Progenitor cell of endocrine pancreas (in vitro differentiated cells): ENCODE measurements at places on chromosomes 16 and 17.

GRCh38 chr16:5490499-5490898 is 392.9 kb upstream of the EEF2KMT start:
- DNase-seq = peak; percentile 57

GRCh38 chr17:12659500-12659899 is 6.2 kb upstream of the MYOCD start:
- DNase-seq = no peak

- no peak for DNase-seq
Observed at GRCh38 chr17:81065500-81065899, 30.5 kb downstream of the BAIAP2 start.

- no peak for DNase-seq
Observed at GRCh38 chr17:50540560-50541401, 6.2 kb upstream of the SPATA20 start.

DNA sequence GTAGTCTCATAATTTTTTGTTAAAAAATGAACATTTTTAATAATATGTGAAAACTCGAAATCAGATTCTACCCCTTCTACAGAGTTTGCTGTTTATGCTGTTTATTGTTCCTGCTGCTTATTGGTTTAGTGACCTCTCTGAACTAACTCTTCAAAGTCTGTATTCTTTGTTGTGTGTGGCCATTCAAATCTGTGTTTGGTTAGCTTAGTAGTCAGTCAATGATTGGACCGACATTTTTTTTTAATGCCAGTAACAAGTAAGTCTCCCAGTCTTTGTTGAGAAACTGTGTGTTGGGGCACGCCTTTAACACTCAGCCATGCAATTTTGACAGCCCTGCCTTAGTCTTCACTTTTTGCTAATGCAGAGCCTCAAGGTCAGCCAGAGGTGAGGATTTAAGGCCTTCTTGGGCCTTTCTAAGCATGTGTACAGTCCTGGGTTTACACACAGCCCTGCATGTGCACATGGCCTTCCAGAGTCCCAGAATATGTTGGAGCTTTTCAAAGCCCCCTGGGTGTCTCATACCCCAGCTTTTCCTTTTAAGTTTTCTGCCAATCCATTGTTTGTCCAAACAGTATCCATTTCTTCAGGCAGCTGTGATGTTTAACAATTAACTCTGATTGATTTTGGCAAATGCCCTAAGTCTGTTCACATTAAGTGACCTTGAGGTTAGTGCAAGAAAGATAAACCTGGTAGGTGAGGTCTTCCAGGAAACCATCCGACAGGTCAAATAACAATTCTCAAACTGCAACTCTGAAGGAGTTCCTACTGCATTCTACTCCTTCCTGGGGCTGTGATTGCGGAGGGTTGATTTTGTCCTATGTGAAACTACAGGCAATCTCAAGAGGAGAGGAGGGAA is 389.3 kb downstream of the PMP22 start:
- DNase-seq = no peak

DNA sequence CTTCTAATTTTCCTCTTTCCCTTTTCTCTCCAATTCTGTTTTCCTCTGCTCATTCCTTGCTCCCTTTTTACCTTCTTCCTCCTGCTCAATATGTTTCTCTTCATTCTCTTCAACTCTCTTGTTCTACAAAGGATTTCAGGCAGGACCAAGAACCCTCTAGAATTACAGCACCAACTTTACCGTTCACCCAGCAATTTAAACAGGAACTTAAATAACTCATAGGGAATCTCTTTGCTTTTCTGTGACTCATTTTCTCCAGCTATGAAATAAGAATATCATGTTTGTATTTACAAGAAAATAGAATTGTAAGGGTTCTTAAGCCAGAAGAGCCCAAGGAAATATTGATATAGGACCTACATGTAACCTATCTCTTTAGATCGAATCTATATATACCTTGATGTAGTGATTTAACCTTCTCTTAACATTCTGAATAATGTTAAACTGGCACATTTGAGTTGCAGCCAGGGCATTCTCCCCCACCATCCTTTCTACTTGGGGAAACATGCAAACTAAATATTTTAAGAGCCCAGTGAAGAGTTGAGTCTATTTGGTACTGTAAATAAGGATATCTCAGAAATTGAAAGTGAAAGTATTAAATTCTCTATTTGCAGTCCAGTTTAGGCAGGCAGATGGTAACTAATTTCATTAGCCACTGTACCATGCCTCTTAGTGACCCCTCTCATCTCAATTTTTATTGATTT is 137.0 kb downstream of the ANKFN1 start:
- no peak for DNase-seq

GRCh38 chr16:57238682-57239081 is 6.4 kb upstream of the ARL2BP start:
- no peak for DNase-seq

DNA sequence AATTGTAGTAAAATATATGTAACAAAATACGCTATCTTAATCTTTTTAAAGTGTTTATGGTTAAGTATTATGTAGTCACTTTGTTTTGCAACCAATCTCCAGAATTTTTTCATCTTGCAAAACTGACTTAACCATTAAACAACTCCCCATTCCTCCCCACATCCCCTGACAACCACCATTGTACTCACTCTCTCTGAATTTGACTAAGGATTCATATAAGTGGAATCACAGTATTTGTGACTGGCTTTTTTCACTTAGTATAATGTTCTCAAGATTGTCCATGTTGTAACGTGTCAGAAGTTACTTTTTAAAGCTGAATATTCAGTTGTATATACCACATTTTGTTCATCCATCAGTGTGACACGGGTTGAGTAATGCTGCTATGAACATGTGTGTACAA is 10.6 kb downstream of the ORC6 start:
- no peak for DNase-seq

- no peak for DNase-seq
Observed at GRCh38 chr17:5610956-5611355, 26.6 kb upstream of the NLRP1 start.

GRCh38 chr17:80425835-80426426 is 11.0 kb downstream of the ENDOV start:
- no peak for DNase-seq

GRCh38 chr17:82021107-82021899 is 1.4 kb downstream of the CENPX start:
- DNase-seq = no peak

DNA sequence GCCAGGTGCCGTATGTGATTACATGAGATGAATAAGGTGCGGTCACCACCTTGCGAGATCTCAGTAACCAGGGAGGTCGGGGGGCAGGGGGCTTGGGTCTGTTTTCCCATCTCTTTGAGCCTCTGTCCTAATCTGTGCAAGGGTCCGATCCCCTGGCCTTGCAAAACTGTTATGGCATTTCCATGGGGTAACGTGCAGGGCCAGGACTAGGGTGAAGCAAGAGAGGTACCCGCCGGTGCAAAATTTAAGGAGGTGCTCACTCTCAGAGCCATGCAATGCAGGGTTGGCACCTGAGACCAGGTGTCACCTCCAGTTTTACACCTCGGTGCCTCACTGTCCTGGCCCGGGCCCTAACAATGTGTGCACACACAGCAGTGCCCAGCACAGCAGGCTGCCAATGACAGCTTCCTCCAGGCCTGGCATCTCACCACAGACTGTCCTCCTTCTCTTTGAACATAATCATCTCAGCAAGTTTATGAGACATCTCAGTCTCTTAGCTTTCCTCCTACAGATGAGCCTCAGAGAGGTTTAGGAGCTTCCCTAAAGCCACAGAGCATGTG is 43.6 kb downstream of the C16orf95 start:
- no peak for DNase-seq

- no peak for DNase-seq
Observed at GRCh38 chr16:65727534-65728137, 605.8 kb upstream of the CDH11 start.

- no peak for DNase-seq
Observed at GRCh38 chr16:87425941-87426340, 33.8 kb downstream of the MAP1LC3B start.

DNA sequence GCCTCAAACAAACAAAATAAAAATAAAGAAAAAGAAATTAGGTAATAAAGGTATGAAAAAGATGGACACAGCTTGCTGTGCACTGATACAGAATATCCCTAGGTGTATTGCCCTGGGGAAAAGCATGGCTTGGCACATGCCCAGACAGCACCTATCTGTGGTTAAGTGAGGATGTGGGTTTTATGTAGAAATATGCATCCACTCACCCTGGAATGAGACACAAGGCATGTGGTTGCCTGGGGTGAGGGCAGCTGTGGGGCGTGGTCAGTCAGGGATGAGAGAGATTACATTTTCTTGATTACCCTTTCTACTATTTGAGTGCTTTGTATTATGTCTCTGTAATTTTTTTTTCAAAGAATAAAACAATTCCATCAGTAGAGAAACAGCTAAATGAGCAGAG is 6.9 kb downstream of the PLLP start:
- DNase-seq = no peak

DNA sequence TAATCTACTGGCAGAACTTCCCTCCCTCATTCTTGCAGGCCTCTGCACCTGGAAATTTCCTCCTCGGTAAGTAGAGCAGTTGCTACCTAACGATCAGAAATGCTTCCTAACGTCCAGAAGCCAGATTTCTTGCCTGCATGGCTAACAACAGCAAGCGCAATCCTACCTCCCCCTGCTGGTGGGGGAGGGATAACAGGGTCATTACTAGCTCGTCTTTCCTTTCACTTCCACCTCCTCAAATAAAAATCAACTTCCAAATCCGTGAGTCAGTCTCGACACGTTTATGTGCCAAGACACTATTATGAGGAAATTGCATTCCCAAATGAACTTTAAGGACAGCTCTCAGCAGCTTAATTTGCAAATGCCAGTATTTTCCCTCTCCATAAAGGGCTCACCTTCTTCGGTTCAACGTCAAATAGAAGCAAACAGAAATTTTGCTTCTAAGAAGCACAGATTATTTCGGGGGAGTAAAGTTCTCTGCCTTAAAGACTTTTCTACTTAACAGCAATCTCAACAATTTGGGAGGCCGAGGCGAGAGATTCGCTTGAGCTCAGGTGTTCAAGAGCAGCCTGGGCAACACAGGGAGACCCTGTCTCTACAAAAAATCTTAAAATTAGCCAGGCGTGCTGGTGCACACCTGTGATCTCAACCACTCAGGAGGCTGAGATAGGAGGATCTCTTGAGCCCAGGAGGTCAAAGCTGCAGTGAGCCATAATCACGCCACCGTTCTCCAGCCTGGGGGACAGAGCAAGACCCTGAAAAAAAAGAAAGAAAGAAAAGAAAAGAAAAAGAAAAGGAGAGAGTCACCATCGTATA is 188.6 kb upstream of the PSMD7 start:
- peak; percentile 16 for DNase-seq

DNA sequence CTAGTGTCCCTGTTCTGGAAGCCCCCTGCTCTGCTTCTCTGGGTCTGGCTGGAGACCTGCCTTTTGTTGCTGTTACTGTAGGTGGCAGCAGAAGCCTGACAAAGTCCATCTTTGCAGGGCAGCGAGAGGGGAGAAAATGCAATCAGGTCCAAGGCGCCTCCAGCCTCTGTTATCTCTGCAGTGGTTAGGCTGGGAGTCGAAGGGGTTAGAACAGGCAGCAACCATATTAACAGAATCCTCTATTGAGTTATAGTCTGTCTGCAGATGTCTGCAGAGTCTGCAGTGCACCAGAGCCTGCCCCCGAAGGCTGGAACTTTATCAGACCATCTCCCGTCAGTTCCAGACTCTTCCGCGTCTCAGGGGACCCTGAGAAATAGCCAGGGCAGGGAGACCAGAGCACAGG is 404.9 kb upstream of the EEF2KMT start:
- DNase-seq = peak; percentile 39

DNA sequence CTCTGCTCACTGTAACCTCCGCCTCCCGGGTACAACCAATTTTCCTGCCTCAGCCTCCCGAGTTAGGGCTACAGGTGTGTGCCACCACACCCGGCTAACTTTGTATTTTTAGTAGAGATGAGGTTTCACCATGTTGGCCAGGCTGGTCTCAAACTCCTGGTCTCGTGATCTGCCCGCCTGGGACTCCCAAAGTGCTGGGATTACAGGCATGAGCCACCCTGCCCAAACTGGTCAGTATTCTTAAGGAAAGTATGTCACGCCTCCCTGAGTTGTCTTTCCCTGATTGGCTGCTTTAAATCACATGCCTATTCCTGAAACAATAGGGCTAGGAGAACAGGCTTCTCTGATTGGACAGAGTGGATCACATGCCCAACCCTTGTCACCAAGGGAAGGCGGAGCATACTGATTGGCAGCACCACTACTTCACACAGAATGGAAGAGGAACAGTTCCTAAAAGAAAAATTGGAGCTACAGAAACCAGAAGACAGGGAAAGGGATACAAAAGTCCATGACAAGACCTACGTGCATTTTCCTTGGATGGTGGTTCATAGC is 17.6 kb upstream of the CYB5B start:
- no peak for DNase-seq

- DNase-seq = no peak
Observed at GRCh38 chr17:9968008-9968407, 62.9 kb upstream of the RCVRN start.

- DNase-seq = no peak
Observed at GRCh38 chr17:34117811-34118210, 137.3 kb upstream of the CCL2 start.

DNA sequence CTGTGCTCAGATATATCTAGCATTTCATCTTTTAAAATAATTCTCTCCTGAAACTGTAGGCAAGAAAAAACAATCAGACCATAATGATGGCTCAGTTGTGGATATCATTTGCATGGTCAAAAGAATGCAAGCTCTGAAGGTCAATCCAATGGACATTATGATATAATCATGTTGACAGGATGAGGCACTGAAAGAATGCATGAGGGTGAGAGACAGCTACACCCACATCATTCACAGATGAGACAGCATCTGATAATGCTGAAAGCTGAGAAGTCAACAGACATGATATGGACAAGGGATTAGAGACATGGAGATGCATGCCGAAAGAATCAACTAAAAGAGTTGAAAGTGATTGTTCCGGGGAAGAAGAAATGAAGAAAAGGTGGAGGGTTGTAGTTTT is 346.4 kb upstream of the CDH5 start:
- no peak for DNase-seq

DNA sequence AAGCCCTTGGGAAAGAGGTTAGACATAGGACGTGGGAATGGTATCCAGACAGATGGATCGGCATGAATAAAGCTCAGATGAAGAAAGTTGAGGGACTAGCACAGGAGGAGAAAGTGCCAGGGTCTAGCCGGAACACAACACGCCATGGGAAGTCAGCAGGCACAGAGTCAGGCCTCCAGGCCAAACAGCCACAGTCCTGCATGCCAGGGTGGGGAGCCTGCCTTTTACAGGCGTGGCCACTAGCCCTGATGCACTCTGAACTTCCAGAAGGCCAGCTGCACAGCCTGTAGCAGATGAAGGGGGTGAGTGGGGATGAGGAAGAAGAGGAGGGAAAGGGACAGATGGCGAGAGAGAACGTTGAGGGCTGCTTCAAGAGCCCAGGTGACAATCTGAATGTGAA is 5.2 kb downstream of the B9D1 start:
- no peak for DNase-seq

GRCh38 chr17:79842656-79843473 is 3.6 kb upstream of the CBX4 start:
- peak; percentile 27 for DNase-seq

- no peak for DNase-seq
Observed at GRCh38 chr16:62853887-62854286, 817.6 kb upstream of the CDH8 start.

DNA sequence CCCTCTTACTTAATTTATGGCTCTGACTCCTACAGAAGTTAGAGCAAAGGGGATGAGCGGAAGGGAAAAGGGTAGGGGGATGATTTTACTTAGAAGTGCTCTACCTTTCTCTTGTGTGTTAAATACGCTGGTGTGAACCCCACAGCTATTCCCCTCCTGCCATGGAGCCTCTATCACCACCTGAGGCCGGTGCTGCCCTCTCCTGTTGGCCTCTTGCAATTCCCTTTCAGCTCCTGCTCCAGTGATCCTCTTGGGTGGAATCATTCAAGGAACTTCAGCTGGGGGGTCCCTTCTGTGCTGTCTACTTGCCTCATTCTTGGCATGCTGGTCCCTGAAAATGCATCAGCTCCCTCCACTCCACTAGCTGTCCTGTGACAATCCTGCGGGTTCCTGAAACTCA is 41.8 kb upstream of the CDH8 start:
- no peak for DNase-seq
